ENCODE measurements at places on chromosomes 11 and 22.

GRCh38 chr11:45339729-45340519, 53.8 kb upstream of the SYT13 start:
- peak; percentile 95 for DNase-seq

DNA sequence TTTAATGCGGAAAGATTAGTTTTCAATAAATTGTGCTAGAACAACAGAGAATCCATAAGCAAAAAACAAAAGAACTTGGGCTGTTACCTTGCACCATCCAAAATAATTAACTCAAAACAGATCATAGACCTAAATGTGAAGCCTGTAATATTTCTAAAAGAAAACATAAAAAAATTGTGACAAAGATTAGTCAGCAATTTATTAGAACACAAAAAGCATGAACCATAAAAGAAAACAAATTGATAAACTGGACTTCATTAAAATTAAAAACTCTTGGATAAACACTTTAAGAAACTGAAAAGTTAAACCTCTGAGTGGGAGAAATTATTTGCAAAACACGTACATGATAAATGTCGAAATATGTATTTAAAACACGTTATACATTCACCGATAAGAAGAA, 21.5 kb downstream of the DDI1 start:
- DNase-seq: no peak

DNA sequence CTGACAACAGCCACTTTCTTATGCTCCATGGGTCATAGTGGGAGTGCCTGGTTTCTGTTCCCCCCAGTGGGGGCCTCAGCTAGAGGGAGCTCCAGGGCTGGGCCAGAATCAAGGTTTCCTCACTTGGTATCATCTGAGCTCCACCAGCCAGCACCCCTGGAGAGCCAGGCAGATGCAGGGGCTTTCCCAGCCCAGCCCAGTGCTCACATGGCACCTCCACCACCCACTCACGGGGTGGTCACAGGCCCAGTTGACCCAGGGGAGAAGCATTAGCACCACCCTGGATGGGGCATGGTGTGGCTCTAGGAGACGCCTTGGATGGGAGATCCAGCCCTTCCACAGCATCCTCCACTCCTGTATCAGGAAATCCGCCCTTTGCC, 24.1 kb upstream of the WNT7B start:
- no peak for DNase-seq

- no peak for DNase-seq
Measured at GRCh38 chr11:71286701-71287643, 34.6 kb upstream of the SHANK2 start.
